ENCODE measurements at places on chromosomes 7 and 10.

- H3K36me3 ChIP-seq: peaks cover 4% of the 10 kb centered on the region
- no peak overlapping the region for H3K27ac ChIP-seq
- H3K4me1 ChIP-seq: no peaks in the 10 kb centered on the region
- H3K4me3 ChIP-seq: no peak overlapping the region
- no peaks in the 10 kb centered on the region for H3K27me3 ChIP-seq
These were observed 43.8 kb downstream of the PDE6C start for GRCh38 chr10:93656155-93656554.

GRCh38 chr10:76403912-76404311 is 972.5 kb downstream of the LRMDA start:
- H3K27me3 ChIP-seq: no peaks in the 10 kb centered on the region
- H3K4me1 ChIP-seq: no peaks in the 10 kb centered on the region
- H3K36me3 ChIP-seq: no peaks in the 10 kb centered on the region
- DNase-seq: no peak

- DNase-seq: no peak
- peaks cover 1% of the 10 kb centered on the region for H3K36me3 ChIP-seq
- no peaks in the 10 kb centered on the region for H3K27me3 ChIP-seq
- H3K27ac ChIP-seq: no peak overlapping the region
- H3K4me3 ChIP-seq: no peak overlapping the region
- H3K4me1 ChIP-seq: no peaks in the 10 kb centered on the region
These were observed 862.6 kb downstream of the NRG3 start for GRCh38 chr10:82737549-82737948.

- H3K36me3 ChIP-seq: no peaks in the 10 kb centered on the region
- no peak overlapping the region for H3K27ac ChIP-seq
- H3K4me3 ChIP-seq: no peak overlapping the region
- H3K4me1 ChIP-seq: no peaks in the 10 kb centered on the region
- DNase-seq: no peak
These were observed 200.8 kb downstream of the CACNB2 start for GRCh38 chr10:18341055-18341454.

DNA sequence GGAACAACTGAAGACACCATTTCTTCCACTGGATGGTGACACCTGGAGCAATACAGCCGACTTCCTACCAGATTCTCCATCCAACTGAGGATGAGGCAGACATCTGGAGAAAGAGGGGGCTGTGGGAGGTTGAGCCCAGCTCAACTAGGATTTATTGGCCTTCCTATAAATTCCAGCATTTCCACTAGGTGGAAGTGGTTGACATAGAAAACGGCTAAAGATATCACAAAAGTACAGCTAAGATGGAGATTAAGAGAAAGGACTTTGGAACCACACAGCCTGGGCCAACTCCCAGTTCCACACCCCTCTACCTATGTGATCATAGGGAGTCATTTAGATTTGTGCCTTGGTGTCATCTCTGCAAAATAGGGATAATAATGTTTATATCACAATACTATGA is 61.3 kb upstream of the CAV2 start:
- peaks cover 31% of the 10 kb centered on the region for H3K27me3 ChIP-seq
- no peak for DNase-seq
- H3K36me3 ChIP-seq: no peaks in the 10 kb centered on the region

DNA sequence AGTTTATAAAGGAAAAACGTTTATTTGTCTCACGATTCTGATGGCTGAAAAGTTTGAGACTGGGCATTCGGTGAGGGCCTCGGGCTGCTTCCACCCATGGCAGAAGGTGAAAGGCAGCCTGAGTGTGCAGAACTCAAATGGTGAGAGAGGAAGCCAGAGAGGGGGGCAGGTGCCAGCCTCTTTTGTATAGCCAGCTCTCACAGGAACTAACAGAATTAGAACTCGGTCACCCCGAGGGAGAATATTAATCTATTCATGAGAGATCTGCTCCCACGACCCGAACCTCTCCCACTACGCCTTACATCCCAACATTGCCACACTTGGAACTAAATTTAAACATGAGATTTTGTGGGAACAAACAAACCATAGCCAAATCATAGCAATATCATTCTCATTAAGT is 112.6 kb downstream of the ZPBP start:
- H3K4me3 ChIP-seq: no peak overlapping the region
- H3K36me3 ChIP-seq: no peaks in the 10 kb centered on the region
- H3K4me1 ChIP-seq: no peaks in the 10 kb centered on the region
- no peaks in the 10 kb centered on the region for H3K27me3 ChIP-seq
- H3K27ac ChIP-seq: no peak overlapping the region
- DNase-seq: no peak

GRCh38 chr7:85737426-85737825 is 550.6 kb upstream of the SEMA3D start:
- no peaks in the 10 kb centered on the region for H3K36me3 ChIP-seq
- no peaks in the 10 kb centered on the region for H3K27me3 ChIP-seq
- H3K4me3 ChIP-seq: no peak overlapping the region
- H3K27ac ChIP-seq: no peak overlapping the region
- DNase-seq: no peak

DNA sequence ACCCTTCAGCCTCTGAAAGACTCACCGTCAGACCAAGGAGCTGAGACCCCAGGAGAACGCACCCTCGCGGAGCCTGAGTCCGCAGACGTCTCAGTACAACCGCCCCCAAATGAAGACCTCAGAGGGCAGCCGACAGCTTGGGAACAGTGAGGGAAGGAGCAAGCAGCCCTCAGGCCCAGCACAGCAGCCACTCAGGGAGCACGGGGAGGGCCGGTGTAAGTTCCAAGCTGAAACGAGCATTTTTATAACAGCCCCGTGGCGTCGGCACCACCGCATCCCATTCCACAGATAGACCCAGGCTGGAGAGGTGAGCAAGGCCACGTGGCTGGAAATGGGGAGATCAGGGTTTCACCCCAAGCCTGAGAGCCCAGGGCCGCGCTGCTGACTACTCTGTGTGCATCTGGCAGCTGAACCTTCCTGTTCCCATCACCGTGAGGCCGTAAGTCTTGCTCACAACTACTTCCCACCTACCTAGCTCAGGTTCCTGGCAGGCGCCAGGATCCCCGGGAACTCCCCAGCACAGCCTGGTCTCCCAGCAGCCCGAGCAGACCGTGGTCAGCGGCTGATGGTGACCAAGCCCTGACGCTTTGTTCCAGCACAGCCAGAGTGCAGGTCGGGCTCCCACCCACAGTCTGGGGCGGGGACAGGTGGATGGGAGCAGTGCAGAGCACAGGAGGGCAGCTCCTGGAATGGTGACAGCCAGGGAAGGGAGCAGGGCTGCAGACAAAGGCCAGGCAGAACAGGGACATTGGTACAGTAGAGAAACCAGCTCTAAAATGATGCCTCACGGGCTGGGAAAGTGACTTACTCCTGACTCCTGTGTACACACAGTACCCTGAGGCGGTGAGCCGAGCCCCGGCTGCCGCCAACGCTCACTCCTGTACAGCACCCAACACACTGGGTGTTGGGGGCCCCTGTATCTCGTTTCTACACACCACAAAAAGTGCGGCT is 6.1 kb upstream of the NOM1 start:
- peaks cover 37% of the 10 kb centered on the region for H3K27me3 ChIP-seq
- no peak overlapping the region for H3K4me3 ChIP-seq
- H3K36me3 ChIP-seq: peaks cover 5% of the 10 kb centered on the region
- H3K27ac ChIP-seq: no peak overlapping the region
- H3K4me1 ChIP-seq: no peaks in the 10 kb centered on the region
- DNase-seq: no peak

DNA sequence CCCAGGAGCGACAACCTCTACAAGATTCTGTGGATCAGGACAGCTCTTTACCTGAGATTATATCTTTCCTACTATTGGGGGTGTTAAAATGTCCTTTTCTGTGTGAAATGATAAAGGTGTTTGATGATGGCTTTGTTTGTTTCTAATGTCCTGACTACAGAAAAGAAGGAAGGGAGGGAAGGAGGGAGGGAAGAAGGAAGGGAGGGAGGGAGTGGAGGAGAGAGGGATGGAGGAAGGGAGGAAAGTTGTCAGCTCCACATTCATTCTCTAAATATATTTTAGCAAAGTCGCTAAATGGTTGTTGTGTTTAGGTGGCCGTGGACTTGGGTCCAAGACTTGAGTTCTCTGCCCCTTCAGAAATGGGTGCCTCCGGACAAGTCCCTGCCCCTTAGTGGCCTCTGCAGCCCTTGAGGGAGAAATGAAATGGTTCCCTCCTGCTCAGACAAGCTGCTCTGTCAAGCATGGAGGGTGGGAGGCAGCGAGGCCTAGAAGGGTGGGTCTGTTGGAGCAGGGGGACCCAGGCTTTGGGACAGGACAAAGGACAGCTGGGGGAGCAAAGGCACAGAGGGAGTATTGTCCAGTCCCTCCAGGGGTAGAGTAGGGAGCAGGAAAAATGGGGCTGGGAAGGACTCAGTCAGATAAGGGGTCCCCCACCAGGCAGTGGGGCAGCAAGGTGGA is 4.4 kb downstream of the RGS10 start:
- H3K4me3 ChIP-seq: peak overlapping the region; percentile 53
- no peaks in the 10 kb centered on the region for H3K27me3 ChIP-seq
- peak overlapping the region; percentile 74 for H3K27ac ChIP-seq
- H3K36me3 ChIP-seq: peaks cover 13% of the 10 kb centered on the region
- no peak for DNase-seq

GRCh38 chr7:102814025-102814471 is 65.2 kb downstream of the FAM185A start:
- H3K27ac ChIP-seq: no peak overlapping the region
- no peaks in the 10 kb centered on the region for H3K36me3 ChIP-seq
- no peaks in the 10 kb centered on the region for H3K27me3 ChIP-seq
- no peak overlapping the region for H3K4me3 ChIP-seq
- no peaks in the 10 kb centered on the region for H3K4me1 ChIP-seq

GRCh38 chr7:92835851-92836488 is 403 bp downstream of the CDK6 start:
- no peaks in the 10 kb centered on the region for H3K27me3 ChIP-seq
- DNase-seq: peak; percentile 16
- peak overlapping the region; percentile 89 for H3K4me3 ChIP-seq
- peaks cover 38% of the 10 kb centered on the region for H3K4me1 ChIP-seq
- H3K27ac ChIP-seq: peak overlapping the region; percentile 92

GRCh38 chr10:93991596-93992284 is 2.0 kb upstream of the PLCE1 start:
- H3K27me3 ChIP-seq: peaks cover 52% of the 10 kb centered on the region
- DNase-seq: no peak
- H3K4me1 ChIP-seq: no peaks in the 10 kb centered on the region

- DNase-seq: no peak
- peaks cover 32% of the 10 kb centered on the region for H3K27me3 ChIP-seq
- no peak overlapping the region for H3K27ac ChIP-seq
- H3K4me1 ChIP-seq: peaks cover 35% of the 10 kb centered on the region
- peaks cover 2% of the 10 kb centered on the region for H3K36me3 ChIP-seq
These were observed 35.9 kb downstream of the TCF7L2 start for GRCh38 chr10:112985690-112986543.

GRCh38 chr10:118832241-118832651 is 77.5 kb upstream of the CACUL1 start:
- no peak overlapping the region for H3K4me3 ChIP-seq
- H3K4me1 ChIP-seq: no peaks in the 10 kb centered on the region
- H3K27me3 ChIP-seq: no peaks in the 10 kb centered on the region
- no peak for DNase-seq

DNA sequence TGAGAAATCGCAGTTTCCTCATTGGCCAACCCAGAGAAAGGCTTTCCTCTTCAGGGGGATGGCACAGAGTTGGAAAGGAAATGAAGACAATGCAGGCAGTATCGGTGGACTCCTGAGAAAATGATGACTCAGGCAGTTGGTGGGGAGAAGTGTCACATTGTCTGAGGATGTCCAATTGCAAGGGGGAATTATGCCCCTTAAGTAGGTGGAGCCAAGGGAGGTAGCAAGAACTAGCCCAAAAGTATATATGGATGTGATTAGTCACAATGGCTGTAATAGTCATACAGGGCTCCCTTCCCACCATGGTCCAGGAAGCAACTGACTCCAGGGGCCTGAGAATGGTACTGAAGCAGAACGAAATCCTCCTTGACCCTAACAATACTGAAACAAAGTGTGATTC is 58.3 kb upstream of the EGFR start:
- no peak overlapping the region for H3K27ac ChIP-seq
- H3K36me3 ChIP-seq: no peaks in the 10 kb centered on the region

GRCh38 chr7:70091362-70091761 is 493.1 kb downstream of the AUTS2 start:
- H3K27ac ChIP-seq: no peak overlapping the region
- no peak overlapping the region for H3K4me3 ChIP-seq
- no peak for DNase-seq
- no peaks in the 10 kb centered on the region for H3K36me3 ChIP-seq
- peaks cover 10% of the 10 kb centered on the region for H3K27me3 ChIP-seq
- H3K4me1 ChIP-seq: no peaks in the 10 kb centered on the region

DNA sequence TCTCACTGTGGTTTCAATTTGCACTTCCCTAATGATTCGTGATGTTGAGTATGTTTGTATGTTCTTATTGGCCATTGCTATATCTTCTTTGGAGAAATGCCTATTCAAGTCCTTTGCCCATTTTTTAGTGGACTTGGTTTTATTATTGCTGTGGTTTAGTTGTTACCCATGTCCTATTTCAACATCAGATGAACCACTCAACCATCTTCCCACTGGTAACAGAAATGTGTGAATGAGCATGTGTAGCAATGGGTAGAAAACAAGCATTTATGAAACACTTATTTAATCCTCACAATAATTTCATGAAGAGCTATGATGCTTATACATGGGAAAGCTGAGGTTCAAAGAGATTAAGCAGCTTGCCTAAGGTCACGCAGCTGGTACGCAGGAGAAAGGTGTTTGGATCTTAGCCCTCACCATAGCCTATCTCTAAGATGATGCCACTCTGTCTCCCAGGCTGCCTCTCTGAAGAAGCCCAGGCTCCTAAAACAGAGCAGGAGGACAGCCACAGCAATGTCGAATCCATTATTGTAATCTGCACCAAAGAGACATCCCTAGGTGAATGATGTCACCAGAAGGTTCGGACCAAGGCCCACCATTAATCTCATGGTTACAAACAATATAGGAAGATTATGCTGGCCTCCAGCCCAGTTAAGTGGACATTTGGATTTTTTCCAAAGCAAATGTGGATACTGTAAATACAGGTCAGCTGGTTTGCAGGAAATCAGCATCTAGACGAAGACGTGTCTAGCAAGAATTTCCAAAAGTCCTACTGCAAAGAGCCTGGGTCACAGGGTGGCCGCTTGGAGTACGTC is 447.6 kb upstream of the ZMIZ1 start:
- no peaks in the 10 kb centered on the region for H3K36me3 ChIP-seq
- no peaks in the 10 kb centered on the region for H3K4me1 ChIP-seq
- no peak overlapping the region for H3K27ac ChIP-seq
- no peak for DNase-seq

- H3K4me1 ChIP-seq: no peaks in the 10 kb centered on the region
- peaks cover 42% of the 10 kb centered on the region for H3K27me3 ChIP-seq
- H3K4me3 ChIP-seq: no peak overlapping the region
- no peak overlapping the region for H3K27ac ChIP-seq
- no peaks in the 10 kb centered on the region for H3K36me3 ChIP-seq
These were observed 91.7 kb upstream of the IL6 start for GRCh38 chr7:22635349-22635748.

DNA sequence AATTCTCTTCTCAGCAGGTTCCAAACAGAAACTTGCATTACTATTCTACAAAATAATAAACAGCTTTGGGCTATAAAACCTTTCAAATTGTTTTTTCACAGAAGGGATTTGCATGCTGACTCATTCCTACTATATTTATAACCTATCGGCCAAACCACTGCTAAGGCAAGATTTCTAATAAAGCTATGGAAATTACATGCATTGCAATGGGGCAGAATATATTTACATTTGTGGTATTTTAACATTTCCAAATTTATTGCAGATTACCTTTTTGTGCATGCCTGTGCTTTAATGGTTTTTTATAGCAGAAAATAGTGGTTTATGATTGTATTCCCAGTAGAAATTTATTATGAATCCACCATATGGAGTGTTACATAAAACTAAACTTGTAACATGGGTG is 69.0 kb upstream of the NPVF start:
- DNase-seq: no peak
- no peak overlapping the region for H3K4me3 ChIP-seq
- H3K4me1 ChIP-seq: no peaks in the 10 kb centered on the region
- H3K36me3 ChIP-seq: no peaks in the 10 kb centered on the region
